T-cell (primary cell): ENCODE measurements at places on chromosomes 5 and 9. TPM values are rescaled to one million over a fixed set of nuclear protein-coding genes. Genes with fewer than 3 reads are reported as not detected.

The STK32A gene
- not detected for total RNA-seq

The IRX1 gene
- total RNA-seq = not detected

The BRINP1 gene
- total RNA-seq = not detected

The LHX3 gene
- not detected for total RNA-seq

The OR1Q1 gene
- total RNA-seq = not detected

The HTR4 gene
- total RNA-seq = not detected

The PRRX2 gene
- 0.26 TPM for total RNA-seq

The PIP5K1B gene
- 1.8 TPM for total RNA-seq

The ITGA2 gene
- 1.5 TPM for total RNA-seq

The RGMB gene
- total RNA-seq = 18.6 TPM

The GABRA6 gene
- total RNA-seq = not detected

- no peaks in the 10 kb centered on the region for H3K27me3 ChIP-seq
- no peak overlapping the region for H3K27ac ChIP-seq
- H3K4me1 ChIP-seq = peaks cover 11% of the 10 kb centered on the region
- H3K4me3 ChIP-seq = peak overlapping the region; percentile 79
- H3K36me3 ChIP-seq = no peaks in the 10 kb centered on the region
- DNase-seq = no peak
These were observed 466 bp downstream of the SMC2 start for GRCh38 chr9:104094534-104095015.

GRCh38 chr5:178355671-178356070 is 123.1 kb upstream of the PHYKPL start:
- no peak overlapping the region for H3K4me3 ChIP-seq
- no peak for DNase-seq
- no peak overlapping the region for H3K27ac ChIP-seq
- no peaks in the 10 kb centered on the region for H3K27me3 ChIP-seq
- no peaks in the 10 kb centered on the region for H3K4me1 ChIP-seq

DNA sequence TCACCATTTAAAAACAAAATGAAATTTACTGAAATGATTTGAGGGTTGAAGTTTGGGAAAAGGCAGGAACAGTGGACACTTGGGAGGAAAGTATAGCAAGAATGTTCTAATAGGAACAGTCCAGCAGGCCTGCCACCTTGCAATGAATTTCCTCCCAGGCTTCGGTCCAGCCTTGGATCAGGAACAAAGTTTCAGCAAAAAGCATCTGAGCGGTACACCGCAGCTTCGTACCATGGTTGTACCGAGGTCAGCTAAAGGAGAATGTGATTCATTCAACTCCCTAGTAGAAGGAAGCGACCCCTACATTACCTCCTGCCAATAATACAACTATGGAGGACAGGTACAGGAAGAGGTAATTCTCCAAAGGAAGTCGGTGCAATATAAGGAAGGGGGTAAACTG is 111.4 kb downstream of the ENC1 start:
- no peak overlapping the region for H3K4me3 ChIP-seq
- no peaks in the 10 kb centered on the region for H3K27me3 ChIP-seq
- no peaks in the 10 kb centered on the region for H3K4me1 ChIP-seq
- no peak for DNase-seq

- no peaks in the 10 kb centered on the region for H3K36me3 ChIP-seq
- peak overlapping the region; percentile 50 for H3K27ac ChIP-seq
- H3K4me3 ChIP-seq = no peak overlapping the region
- DNase-seq = no peak
These were observed 3.4 kb downstream of the CEMIP2 start for GRCh38 chr9:71764891-71765290.

DNA sequence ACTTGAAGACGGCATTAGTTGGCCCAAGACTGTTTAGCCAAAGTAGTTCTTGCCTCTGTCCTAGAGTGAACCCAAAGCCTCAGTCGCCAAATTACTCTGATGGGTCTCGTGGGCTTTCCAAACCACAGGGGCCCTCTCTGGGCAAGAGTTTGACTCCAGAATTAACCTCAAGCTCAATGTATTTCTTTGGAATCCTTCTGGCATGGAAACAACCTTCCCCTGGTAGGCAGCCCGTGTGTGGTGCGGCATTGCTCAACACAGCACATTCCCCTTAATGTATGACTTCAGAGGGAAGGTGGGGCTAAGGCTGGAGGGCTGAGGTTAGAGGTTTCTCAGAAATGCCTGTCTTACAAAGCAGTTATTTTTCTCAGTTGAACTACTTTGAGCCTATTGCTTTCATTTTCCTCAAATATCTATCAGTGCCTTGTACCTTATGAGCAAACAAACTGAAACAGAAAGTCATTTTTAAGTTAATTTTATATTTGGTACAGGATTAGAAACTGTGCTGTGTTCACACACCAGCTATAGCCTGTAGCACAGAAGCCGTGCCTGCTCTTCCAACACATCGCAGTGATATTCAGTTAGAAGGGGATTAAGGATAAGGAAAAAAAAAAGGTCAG is 123.9 kb upstream of the HAPLN1 start:
- H3K36me3 ChIP-seq = no peaks in the 10 kb centered on the region
- no peak for DNase-seq
- no peaks in the 10 kb centered on the region for H3K4me1 ChIP-seq
- H3K27ac ChIP-seq = no peak overlapping the region
- H3K4me3 ChIP-seq = no peak overlapping the region
- no peaks in the 10 kb centered on the region for H3K27me3 ChIP-seq

- H3K27ac ChIP-seq = no peak overlapping the region
- no peaks in the 10 kb centered on the region for H3K4me1 ChIP-seq
- no peak for DNase-seq
- no peaks in the 10 kb centered on the region for H3K27me3 ChIP-seq
- no peaks in the 10 kb centered on the region for H3K36me3 ChIP-seq
- H3K4me3 ChIP-seq = no peak overlapping the region
These were observed 115.1 kb upstream of the RAI14 start for GRCh38 chr5:34541067-34541466.

- H3K27me3 ChIP-seq = no peaks in the 10 kb centered on the region
- peaks cover 8% of the 10 kb centered on the region for H3K4me1 ChIP-seq
- no peaks in the 10 kb centered on the region for H3K36me3 ChIP-seq
- H3K27ac ChIP-seq = no peak overlapping the region
- no peak overlapping the region for H3K4me3 ChIP-seq
These were observed 1000.5 kb downstream of the PTPRD start for GRCh38 chr9:9612270-9612669.

DNA sequence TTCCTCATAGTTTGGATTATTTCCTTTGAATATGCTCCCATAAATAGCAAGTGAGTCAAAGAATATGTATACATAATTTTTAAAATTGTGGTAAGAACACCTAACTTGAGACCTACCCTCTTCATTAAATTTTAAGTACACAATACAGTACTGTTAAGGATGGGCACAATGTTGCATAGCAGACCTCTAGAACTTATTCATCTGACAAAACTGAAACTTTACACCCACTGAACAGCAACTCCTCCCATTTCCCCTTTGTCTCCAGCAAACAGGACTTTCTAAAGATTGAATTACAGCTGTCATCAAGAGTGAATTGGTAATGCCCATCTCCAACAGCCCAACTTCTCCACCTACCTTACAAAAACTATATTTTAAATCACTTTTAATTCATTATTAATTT is 388.9 kb downstream of the HTR1A start:
- no peaks in the 10 kb centered on the region for H3K4me1 ChIP-seq
- no peak overlapping the region for H3K4me3 ChIP-seq
- H3K27me3 ChIP-seq = no peaks in the 10 kb centered on the region
- DNase-seq = no peak
- no peaks in the 10 kb centered on the region for H3K36me3 ChIP-seq

GRCh38 chr5:57566914-57567313 is 84.3 kb upstream of the ACTBL2 start:
- H3K4me1 ChIP-seq = no peaks in the 10 kb centered on the region
- H3K36me3 ChIP-seq = no peaks in the 10 kb centered on the region
- no peak for DNase-seq
- H3K27me3 ChIP-seq = no peaks in the 10 kb centered on the region
- H3K4me3 ChIP-seq = no peak overlapping the region

- H3K27ac ChIP-seq = no peak overlapping the region
- no peaks in the 10 kb centered on the region for H3K36me3 ChIP-seq
- H3K4me3 ChIP-seq = no peak overlapping the region
- no peaks in the 10 kb centered on the region for H3K4me1 ChIP-seq
- H3K27me3 ChIP-seq = no peaks in the 10 kb centered on the region
These were observed 12.1 kb upstream of the POC5 start for GRCh38 chr5:75729321-75729720.

DNA sequence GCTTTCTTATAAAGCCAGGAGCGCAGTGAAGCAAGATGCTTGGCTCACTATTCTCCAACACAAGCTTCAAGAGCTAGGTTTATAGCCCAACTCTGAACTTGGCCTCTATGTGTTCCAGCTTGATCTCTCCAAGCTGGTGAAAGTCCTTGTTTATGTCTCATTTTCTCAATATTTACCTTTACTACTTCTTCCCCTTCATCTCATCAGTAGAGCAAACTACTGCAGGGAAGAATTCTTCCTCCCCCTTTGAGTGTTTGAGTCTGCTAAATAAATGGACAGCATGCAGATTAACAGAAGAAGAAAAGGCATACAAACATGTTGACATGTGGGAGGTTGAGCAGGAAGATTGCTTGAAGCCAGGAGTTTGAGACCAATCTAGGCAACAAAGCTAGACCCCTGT is 460.7 kb downstream of the ZNF608 start:
- no peaks in the 10 kb centered on the region for H3K27me3 ChIP-seq
- H3K27ac ChIP-seq = no peak overlapping the region
- no peaks in the 10 kb centered on the region for H3K36me3 ChIP-seq

GRCh38 chr5:16889203-16889971 is 46.7 kb downstream of the MYO10 start:
- no peaks in the 10 kb centered on the region for H3K27me3 ChIP-seq
- H3K27ac ChIP-seq = no peak overlapping the region
- no peaks in the 10 kb centered on the region for H3K36me3 ChIP-seq
- H3K4me3 ChIP-seq = no peak overlapping the region

DNA sequence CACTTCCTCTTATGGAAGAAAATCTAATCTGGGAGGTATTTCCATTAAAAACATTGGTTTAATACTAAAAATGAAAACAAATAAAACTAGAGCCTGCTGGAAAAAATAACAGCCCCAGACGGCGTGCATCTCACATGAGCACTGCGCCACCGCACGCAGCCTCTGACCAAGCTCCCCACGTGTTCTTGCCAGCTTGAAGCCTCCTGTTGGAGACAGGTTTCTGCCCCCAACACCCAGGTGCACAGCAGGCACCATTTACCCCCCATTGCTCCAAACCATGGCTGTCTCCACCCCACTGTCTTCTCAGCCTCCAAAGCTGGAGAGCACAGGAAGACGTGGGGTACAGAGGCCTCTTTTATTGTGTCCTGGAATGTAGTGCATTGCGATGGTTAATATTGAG is 10.7 kb upstream of the COL5A1 start:
- no peak overlapping the region for H3K4me3 ChIP-seq
- H3K36me3 ChIP-seq = no peaks in the 10 kb centered on the region
- H3K27ac ChIP-seq = no peak overlapping the region

DNA sequence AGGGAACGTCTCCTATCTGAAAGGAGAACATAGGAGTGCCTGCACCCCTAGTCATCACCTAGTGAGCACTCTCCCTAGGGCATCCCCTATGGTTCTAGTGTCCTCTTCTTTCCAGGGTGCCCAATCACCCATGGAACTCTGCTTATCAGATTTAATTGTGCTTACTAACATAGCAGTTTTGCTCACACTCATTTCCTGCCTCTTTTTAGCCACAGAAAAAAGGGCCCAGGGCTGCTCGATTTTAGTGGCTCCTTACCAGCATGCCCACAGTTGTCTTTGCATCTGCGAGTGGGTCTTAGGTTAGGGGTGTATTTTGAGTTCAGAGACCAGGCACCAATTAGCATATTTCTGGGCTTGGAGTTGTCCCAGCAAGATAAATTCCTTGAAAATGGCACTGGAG is 1110.2 kb downstream of the TAF11L14 start:
- no peak for DNase-seq
- peak overlapping the region; percentile 1 for H3K4me3 ChIP-seq
- peak overlapping the region; percentile 96 for H3K27ac ChIP-seq
- peaks cover 9% of the 10 kb centered on the region for H3K4me1 ChIP-seq
- peaks cover 5% of the 10 kb centered on the region for H3K36me3 ChIP-seq
- H3K27me3 ChIP-seq = no peaks in the 10 kb centered on the region

DNA sequence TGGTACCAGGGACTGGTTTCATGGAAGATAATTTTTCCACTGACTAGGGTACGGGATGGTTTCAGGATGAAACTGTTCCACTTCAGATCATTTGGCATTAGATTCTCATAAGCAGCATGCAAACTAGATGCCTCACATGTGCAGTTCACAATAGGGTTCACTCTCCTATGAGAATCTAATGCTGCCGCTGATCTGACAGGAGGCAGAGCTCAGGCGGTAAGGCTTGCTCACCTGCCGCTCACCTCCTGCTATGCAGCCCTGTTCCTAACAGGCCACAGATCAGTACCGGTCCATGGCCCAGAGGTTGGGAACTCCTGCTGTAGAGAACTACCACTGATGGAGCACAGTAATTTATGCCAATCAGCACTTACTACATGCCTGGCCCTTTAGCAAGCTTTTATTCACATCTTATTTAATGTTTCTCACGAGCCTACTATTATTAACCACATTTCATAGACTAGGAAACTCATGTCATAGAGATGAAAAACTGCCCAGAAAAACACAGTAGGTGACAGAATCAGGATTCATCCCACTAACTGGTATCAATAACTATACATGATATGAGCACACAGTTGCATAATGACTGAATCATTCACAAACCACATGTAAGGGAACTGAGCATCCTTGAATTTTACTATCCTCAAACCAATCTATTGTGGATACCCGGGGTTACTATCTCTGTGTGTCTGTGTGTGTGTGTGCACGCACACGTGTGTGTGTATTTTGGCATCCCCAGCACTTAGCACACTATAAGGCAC is 46.5 kb downstream of the SVEP1 start:
- DNase-seq = no peak
- H3K4me3 ChIP-seq = no peak overlapping the region
- no peaks in the 10 kb centered on the region for H3K36me3 ChIP-seq
